Testis (tissue), 5 donors: ENCODE measurements at places on chromosomes 13 and 19. TPM values are rescaled to one million over a fixed set of nuclear protein-coding genes. Genes with fewer than 3 reads are reported as not detected.

Gene KLK10
- total RNA-seq, result 9.2 TPM

Gene CTXN1
- total RNA-seq, result 67.2 TPM

Gene F10
- total RNA-seq, result 19.9 TPM

Gene SERP2
- 23.5 TPM for total RNA-seq

Gene RYR1
- 11.8 TPM for total RNA-seq

DNA sequence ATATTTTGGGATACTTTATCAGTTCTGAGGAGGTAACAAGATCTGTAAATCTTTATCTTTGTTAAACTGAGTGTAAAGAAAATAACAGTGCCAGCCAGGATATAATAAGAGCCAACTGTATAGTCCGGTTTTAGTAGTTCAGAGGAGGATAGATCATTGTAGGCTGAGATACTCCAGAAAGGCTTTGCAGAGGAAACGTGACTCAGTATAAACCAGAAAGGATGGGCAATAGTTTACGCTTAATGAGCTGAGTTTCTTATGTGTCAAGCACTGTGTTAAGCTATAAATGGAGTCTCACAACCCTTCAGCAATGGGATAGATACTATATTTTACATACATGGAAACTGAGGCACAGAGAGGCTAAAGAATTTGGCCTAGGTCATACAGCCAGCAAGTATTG lies 3.8 kb downstream of the RFXAP start:
- DNase-seq, result no peak
- H3K4me1 ChIP-seq, result peaks cover 7% of the 10 kb centered on the region
- no peaks in the 10 kb centered on the region for H3K27me3 ChIP-seq
- H3K36me3 ChIP-seq, result no peaks in the 10 kb centered on the region

DNA sequence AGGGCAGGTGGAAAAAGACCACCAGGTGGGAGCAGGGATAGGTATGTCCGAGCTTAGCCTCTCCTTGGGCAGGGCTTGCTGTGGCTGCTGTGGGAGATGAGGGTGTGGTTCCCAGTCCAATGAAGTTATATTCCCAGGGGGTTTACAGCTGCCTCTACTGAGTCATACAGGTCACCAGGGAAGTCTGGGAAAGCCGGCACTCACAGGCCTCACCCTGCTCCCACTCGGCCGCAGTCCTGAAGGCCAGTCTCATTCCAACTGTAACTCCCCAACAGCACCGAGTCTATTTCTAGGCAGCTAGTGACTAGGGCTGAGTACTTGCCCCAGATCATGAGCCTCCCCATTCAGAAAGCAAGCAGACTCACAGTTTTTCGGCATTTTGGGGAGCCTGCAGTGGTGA lies 77.1 kb downstream of the FNDC3A start:
- H3K27me3 ChIP-seq, result no peaks in the 10 kb centered on the region
- H3K4me1 ChIP-seq, result no peaks in the 10 kb centered on the region
- no peak overlapping the region for H3K27ac ChIP-seq

DNA sequence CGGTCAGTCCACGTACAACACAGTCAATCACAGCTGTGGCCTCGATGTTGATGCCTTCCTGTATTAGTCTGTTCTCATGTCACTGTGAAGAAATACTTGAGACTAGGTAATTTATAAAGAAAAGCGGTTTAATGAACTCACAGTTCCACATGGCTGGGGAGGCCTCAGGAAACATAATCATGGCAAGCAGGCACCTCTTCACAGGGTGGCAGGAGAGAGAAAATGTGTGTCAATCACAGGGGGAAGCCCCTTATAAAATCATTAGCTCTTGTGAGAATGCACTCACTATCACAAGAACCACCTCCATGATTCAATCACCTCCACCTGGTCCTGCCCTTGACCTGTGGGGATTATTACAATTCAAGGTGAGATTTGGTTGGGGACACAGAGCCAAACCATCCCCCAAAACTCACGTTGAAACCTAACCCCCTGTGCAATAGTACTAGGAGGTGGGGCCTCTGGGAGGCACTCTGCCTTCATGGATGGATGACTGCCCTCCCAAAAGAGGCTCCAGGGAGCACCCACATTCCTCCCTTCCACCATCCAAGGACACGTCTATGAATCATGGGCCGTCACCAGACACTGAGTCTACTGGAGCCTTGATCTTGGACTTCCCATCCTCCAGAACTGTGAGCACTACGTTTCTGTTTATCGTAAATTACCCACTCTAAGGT lies 2.3 kb upstream of the PROZ start:
- no peaks in the 10 kb centered on the region for H3K4me1 ChIP-seq
- H3K27me3 ChIP-seq, result no peaks in the 10 kb centered on the region
- no peak overlapping the region for H3K4me3 ChIP-seq
- H3K27ac ChIP-seq, result no peak overlapping the region
- no peaks in the 10 kb centered on the region for H3K36me3 ChIP-seq

DNA sequence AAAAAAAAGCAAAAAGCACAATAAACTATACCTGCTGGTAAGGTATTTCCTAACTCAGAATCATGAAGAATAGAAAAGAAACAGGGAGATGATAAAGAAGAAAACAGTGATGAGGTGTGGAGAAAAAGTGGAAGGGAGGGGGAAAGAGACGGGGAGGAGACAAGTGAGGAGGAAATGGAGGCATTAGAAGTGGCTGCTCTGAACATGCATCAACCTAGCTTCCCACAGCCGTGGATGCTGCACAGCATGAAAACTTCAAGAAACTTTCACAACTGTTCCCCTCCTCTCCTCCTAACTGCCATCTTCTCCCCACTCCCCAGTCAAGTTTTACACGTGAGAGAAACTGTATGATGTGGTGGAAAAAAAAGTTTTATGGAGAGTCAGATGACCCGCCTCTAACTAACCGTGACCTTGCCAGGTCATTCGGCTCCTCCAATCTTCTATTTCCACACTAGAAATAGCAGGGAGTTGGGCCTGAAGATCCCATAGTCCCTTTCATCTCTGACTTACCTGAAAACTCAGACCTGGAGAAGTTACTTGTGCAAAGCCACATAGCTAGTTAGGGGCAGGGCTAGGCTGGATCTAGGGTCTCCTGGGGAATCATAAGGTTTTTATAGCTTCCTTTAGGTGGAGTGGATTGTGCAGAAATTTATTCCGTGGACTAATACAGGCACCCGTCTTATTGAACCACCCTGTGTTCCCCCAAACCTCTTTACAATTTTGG lies 461.9 kb downstream of the KLF5 start:
- no peaks in the 10 kb centered on the region for H3K4me1 ChIP-seq
- H3K27ac ChIP-seq, result no peak overlapping the region
- DNase-seq, result no peak
- no peak overlapping the region for H3K4me3 ChIP-seq
- H3K36me3 ChIP-seq, result no peaks in the 10 kb centered on the region
- H3K27me3 ChIP-seq, result no peaks in the 10 kb centered on the region

DNA sequence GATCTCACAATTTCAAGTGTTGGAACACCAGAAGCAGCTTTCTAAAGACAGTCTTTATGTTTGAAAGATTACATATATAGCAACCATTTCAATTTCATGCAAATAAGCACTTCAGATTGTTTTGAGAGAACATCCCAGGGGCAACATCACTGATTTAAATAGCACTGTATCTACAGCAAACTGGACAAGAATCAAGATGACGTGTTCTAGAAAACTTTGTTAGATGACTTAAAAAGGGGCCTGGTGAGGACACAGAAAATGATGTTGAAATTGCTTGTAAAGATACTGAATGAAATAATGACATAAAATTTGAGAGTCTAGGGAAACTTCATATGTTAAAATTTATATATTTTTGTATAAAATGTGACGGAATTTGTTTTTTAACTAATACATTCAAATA lies 277.1 kb downstream of the KLF12 start:
- no peak for DNase-seq
- H3K36me3 ChIP-seq, result no peaks in the 10 kb centered on the region
- no peak overlapping the region for H3K27ac ChIP-seq
- no peaks in the 10 kb centered on the region for H3K4me1 ChIP-seq
- no peak overlapping the region for H3K4me3 ChIP-seq

- DNase-seq, result peak; percentile 49
- H3K4me1 ChIP-seq, result peaks cover 4% of the 10 kb centered on the region
- H3K27me3 ChIP-seq, result no peaks in the 10 kb centered on the region
- H3K27ac ChIP-seq, result no peak overlapping the region
These were observed 3.0 kb downstream of the DZIP1 start for GRCh38 chr13:95641291-95642027.

DNA sequence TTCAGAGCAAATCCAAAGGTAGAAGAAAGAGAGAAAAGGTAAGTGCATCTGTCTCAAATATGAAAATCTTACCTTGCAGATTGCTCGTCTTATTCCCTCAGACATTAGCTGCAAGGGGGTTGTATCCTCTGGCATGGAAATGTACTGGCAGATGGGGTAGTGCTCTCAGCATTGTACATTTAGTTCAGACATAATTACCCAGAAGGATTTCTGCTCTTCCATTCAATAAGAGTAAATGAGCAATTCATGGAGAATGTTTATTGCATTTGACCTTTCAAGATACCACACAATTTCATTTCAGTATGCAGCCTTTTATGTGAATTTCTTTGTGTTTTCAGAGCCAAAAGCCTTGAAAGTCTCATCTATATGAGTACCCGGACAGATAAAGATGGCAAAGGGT lies 63.8 kb downstream of the SCEL start:
- no peak overlapping the region for H3K27ac ChIP-seq
- H3K27me3 ChIP-seq, result no peaks in the 10 kb centered on the region
- no peak overlapping the region for H3K4me3 ChIP-seq
- no peak for DNase-seq
- no peaks in the 10 kb centered on the region for H3K4me1 ChIP-seq
- no peaks in the 10 kb centered on the region for H3K36me3 ChIP-seq

DNA sequence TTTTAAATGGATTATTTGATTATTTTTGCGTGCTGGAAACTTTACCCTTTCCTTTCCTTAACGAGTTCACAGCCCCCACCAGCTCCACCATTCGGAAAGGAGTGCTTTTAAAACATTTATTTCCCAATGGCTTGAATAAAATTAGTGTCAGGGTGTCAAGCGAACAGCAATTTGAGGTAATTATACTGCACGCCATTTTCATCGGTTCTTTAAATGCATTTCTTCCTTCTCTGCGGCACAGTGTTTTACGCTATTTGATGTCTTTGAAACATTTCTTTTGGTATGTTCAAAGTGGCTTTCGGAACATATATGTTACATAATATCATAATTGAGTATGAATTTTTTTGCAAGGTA lies 309 bp upstream of the SLITRK1 start:
- H3K4me3 ChIP-seq, result no peak overlapping the region
- H3K27me3 ChIP-seq, result no peaks in the 10 kb centered on the region
- no peaks in the 10 kb centered on the region for H3K36me3 ChIP-seq
- H3K27ac ChIP-seq, result no peak overlapping the region
- no peak for DNase-seq
